ENCODE measurements at places on chromosomes 13 and 19. TPM values are rescaled to one million over a fixed set of nuclear protein-coding genes. Genes with fewer than 3 reads are reported as not detected.

Gene MISP
- under 0.01 TPM for total RNA-seq

Gene ANGPTL4
- total RNA-seq: 0.59 TPM

Gene ANGPTL8
- total RNA-seq: not detected

Gene SPINT2
- 3.3 TPM for total RNA-seq

Gene TMEM38A
- total RNA-seq: 0.74 TPM

Gene SHISA7
- not detected for total RNA-seq

Gene ZIK1
- 4.7 TPM for total RNA-seq

Gene POU4F1
- total RNA-seq: not detected

Gene PTPRS
- 66.1 TPM for total RNA-seq

Gene ZNF493
- 3.7 TPM for total RNA-seq

Gene NLRP7
- not detected for total RNA-seq

Gene CGB8
- total RNA-seq: not detected

Gene GPR12
- total RNA-seq: not detected

Gene ZNF234
- total RNA-seq: 2.4 TPM

Gene SSC5D
- total RNA-seq: 1.7 TPM

Gene C19orf33
- 8.7 TPM for total RNA-seq

Gene KISS1R
- total RNA-seq: not detected

Gene SMG9
- 14.9 TPM for total RNA-seq

Gene CERS1
- total RNA-seq: 0.34 TPM

Gene ADGRE3
- total RNA-seq: not detected

Gene PLPPR3
- 4.7 TPM for total RNA-seq

Gene PGLYRP2
- not detected for total RNA-seq

Gene ZNF560
- total RNA-seq: 1.0 TPM

Gene SYT5
- not detected for total RNA-seq

Gene RNF17
- total RNA-seq: 0.50 TPM

Gene WASF3
- 3.5 TPM for total RNA-seq

Gene GRIN3B
- total RNA-seq: 0.17 TPM

Gene KIR3DL2
- not detected for total RNA-seq

Gene AMER2
- not detected for total RNA-seq

Gene CEACAM4
- total RNA-seq: not detected

Gene PLEKHF1
- total RNA-seq: 19.3 TPM

Gene ELSPBP1
- total RNA-seq: not detected

Gene PLIN5
- not detected for total RNA-seq

Gene DIS3
- 19.0 TPM for total RNA-seq

Gene GGN
- total RNA-seq: 2.5 TPM

Gene TMEM86B
- 0.84 TPM for total RNA-seq

Gene C13orf46
- total RNA-seq: not detected

Gene SRRM5
- total RNA-seq: not detected

Gene FBXO17
- 20.3 TPM for total RNA-seq

Gene FCHO1
- total RNA-seq: 1.8 TPM

Gene KLF1
- not detected for total RNA-seq

Gene A1BG
- total RNA-seq: 56.7 TPM
